ENCODE measurements at places on chromosomes 1 and 21.

DNA sequence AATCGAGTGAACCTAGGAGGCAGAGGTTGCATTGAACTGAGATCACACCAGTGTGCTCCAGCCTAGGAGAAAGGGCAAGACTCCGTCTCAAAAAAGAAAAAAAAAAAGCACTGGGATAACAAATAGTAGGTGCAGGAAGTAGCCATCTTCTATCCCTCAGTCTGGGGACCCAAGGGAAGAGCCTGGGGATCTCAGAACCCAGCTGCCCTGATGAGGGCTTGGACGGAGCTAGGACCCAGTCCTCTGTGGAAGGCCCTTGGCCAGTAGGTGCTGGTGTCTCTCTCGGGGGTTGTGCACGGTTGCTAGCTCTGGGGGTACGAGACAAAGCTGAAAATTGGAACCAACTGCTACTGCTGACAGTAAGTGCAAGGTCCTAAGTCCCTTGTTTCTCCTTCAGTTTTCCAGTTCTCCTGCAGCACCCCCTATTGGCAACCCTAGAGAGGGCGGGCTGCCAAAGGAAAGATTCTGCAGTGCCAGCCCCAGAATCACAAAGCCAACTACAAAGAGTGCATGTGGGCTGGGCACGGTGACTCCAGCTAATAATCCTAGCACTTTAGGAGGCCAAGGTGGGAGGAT is 57.6 kb upstream of the KIF1B start:
- DNase-seq = no peak

GRCh38 chr21:16305686-16306085 is 575.9 kb downstream of the USP25 start:
- DNase-seq = no peak

- DNase-seq = no peak
Measured at GRCh38 chr1:186722711-186723309, 42.6 kb upstream of the PTGS2 start.

- DNase-seq = no peak
Measured at GRCh38 chr1:21219674-21220073, 43.0 kb upstream of the EIF4G3 start.

- DNase-seq = peak; percentile 33
Measured at GRCh38 chr1:205977402-205978014, 25.7 kb downstream of the RAB7B start.

- no peak for DNase-seq
Measured at GRCh38 chr1:3480369-3480719, 25.9 kb downstream of the ARHGEF16 start.
